Stimulated activated CD4-positive, alpha-beta T cell treated with anti-CD3 and anti-CD28 coated beads, TNF-alpha, amount 100 ng/mL, for 48 hours (primary cell): ENCODE measurements at places on chromosomes 4 and X.

GRCh38 chr4:99657798-99658197 lies at the start of gene C4orf54:
TSS of gene C4orf54 (minus strand) at chr4:99657828. CDS start at chr4:99654648, 3,180 bp downstream.
- DNase-seq = no peak

DNA sequence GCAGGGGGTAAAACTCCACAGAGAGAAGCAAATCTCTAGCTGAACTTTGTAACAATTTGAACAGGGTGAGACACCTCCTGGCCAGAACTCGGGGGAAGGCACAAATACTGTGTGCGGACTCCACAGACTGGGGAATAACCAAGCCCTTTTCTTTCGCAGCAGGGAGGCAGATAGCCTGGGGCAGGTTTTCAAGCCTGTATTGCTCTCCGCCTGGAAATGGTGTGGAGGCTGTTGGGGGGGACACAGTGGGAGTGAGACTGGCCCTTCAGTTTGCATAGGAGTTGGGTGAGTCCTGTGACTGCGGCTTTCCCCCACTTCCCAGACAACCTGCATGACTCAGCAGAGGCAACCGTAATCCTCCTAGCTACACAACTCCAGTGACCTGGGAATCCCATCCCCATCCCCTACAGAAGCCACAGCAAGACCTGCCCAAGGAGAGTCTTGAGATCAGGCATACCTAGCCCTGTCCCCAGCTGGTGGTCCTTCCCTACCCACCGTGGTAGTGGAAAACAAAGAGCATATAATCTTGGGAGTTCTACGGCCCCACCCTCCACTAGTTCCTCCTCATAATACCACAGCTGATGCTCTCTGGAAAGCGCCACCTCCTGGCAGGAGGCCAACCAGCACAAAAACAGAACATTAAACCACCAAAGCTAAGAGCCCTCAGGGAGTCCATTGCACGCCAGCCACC lies 12.9 kb upstream of the SMPX start:
- DNase-seq = no peak

GRCh38 chr4:9146967-9147366 lies 23.2 kb upstream of the FAM90A26 start:
- no peak for DNase-seq

- no peak for DNase-seq
These were observed 511.4 kb upstream of the ARX start for GRCh38 chrX:25527156-25527555.

DNA sequence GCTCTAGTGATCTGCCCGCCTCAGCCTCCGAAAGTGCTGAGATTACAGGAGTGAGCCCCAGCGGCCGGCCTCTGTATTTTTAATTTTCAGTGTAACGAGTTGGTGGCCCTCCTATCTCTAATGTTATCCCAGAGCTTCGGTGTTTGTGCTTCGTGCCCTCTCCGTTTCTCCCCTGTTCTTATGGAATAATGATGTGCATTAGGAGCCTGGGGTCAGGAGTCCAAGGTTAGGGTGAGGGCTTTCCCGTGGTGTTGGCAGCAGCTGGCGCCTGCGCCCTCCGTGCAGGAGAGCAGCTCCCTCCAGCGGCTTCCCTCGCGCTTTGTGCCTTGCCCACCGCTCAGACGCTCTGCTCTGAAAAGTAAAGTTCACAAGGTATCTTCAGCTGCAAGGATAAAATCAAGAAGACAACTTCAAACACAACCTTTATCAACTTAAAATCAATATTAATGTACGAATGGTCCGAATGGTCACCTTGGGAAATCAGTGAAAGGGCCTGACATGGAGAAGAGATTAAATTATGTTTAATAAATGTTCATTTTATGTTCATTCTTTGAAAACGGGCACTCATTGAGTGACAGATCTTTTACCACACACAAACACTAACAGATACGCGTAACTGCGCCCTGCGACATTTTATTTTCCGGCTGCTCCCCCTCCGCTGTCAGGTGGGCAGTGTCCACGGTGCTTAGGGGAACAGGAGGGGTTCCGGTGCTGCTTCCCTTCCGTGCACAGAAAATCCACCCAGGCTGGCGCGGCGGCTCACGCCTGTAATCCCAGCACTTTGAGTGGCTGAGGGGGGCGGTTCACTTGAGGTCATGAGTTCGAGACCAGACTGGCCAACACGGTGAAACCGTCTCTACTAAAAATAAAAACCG lies 62.4 kb downstream of the TRAPPC11 start:
- peak; percentile 14 for DNase-seq

GRCh38 chr4:7367406-7367805 lies 67.3 kb downstream of the PSAPL1 start:
- DNase-seq = no peak

GRCh38 chr4:116603096-116603495 lies 482.3 kb downstream of the TRAM1L1 start:
- DNase-seq = no peak

DNA sequence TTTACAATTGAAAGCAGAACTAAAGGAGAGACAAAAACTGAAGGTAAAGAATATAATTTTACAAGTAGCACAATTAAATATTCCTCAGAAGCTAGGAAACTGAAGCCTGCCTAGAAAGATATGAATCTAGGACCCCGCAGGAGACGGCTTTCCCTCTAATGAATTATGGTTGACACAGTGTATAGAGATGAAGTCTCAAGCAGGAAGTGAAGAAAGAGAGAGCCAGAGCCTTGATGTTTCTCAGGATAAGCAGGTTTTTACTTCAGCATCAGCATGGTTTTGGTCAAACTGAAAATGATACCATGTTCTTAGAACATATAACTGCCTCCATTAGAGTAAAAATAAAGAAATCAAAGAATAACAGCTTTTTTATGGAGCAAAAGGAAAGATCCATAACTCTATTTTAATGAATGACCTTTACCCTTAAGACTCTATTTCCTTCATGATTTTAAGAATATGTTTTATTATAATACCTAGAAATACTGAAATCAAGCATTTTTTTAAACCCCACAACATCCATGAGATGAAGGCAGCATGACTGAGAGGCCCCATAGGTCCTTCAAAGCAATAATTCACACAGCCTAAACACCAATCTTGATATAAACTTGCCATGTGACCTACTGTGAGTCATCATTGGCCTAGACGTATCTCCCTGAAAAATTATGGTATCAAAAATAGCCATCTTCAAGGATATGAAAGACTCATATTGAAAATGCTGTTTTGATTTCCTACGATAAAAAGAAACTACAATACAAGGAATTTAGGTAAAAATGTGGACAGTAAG lies 193.4 kb downstream of the PRDM5 start:
- DNase-seq = no peak

GRCh38 chr4:47704693-47705325 lies 133.1 kb downstream of the CORIN start:
- DNase-seq = no peak

GRCh38 chr4:95510877-95511276 lies 37.9 kb downstream of the UNC5C start:
- no peak for DNase-seq

DNA sequence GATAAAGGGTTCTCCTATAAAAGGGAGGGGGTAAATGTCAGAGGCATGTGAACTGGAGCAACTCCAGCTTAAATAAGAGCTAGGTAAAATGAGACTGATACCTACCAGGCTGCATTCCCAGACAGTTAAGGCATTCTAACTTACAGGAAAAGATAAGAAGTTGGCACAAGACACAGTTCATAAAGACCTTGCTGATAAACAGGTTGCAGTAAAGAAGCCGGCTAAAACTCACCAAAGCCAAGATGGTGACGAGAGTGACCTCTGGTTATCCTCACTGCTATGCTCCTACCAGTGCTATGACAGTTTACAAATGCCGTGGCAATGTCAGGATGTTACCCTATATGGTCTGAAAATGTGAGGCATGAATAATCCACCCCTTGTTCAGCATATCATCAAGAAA lies 13.1 kb upstream of the SULT1B1 start:
- no peak for DNase-seq

DNA sequence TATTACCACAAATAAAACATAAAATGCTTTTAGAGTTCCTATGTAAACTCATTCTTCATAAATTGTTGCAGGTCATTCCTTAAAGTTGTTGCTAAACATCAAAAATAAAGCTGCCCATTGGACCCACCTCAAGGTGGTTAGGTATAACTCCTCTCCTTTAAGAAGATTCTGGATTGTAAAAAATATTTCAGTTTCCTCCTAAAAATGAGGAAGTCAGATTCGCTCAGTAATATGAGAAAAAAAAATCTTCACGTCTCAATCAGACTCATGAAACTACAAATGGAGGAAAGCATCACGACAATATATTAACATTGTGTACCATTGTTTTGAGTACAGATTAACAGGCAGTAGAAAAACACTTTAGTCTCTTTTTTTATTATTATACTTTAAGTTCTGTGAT lies 105.9 kb downstream of the DDX60 start:
- DNase-seq = no peak

GRCh38 chr4:8904041-8904501 lies 32.4 kb upstream of the HMX1 start:
- DNase-seq = no peak

DNA sequence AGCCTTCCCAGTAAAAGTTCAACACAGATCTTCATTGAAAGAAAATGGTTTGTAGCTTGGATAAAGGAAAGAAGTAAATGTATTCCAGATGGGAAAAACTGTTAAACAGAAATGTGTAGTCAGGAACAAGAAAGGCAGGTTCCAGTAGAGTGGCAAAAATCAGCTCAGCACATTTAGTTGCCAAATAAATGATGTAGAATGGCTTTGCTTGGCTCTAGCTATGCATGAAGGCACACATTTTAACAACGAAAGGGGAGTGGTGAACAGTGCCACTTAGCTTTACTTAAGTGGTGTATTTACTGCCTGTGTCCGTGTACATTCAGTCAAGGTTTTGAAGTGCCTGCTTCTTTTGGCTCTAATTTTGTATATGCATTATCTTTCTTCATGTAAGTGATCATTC lies 644.5 kb upstream of the ATOH1 start:
- no peak for DNase-seq

- DNase-seq = no peak
These were observed 3.5 kb upstream of the ZFP92 start for GRCh38 chrX:153407736-153408135.

- no peak for DNase-seq
These were observed 460.2 kb upstream of the FAT1 start for GRCh38 chr4:187183826-187184225.

DNA sequence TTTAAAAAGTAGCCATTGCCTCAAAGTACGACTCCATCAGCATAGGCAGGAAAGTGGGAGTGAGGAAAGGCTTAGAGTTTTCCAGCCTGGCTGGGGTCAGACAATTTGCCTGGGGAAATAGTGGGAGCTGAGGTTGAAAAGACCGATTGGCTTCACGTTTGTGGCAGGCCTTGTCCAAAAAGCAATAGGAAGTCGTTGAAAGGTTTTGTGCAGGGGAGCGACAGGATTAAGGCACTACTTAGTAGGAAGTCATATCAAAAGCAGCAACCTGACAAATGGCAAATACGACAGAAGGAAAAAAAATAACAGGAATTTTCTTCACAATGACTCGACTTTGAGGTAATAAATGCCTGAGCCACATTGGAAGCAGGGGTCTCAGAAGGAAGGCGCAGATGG lies 691 bp upstream of the EREG start:
- DNase-seq = no peak
